ENCODE measurements at places on chromosomes 13 and 19.

- no peak for DNase-seq
Measured at GRCh38 chr19:7480222-7480969, 8.4 kb downstream of the PEX11G start.

GRCh38 chr13:75432045-75432444, 49.9 kb downstream of the TBC1D4 start:
- DNase-seq, result no peak

DNA sequence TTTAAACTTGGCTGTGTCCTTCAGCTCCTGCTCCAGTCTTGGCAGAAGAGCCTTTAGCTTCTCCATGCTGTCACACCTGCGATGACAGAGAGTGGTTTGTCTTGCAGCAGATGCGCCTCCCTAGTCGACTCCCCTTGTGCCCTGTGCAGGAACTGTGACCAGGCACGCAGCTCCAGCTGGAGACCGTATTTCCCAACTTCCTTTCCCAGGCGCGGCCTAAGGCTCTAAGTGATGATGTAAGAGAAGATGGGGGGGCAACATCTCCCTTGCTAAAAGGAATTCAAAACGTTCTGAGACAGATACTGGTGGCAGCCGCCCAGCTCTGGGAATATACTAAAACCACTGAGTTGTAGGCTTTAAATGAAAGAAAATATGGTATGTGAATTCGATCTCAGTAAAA, 16.3 kb downstream of the DCUN1D2 start:
- no peak for DNase-seq

GRCh38 chr13:30119476-30119875, 187.9 kb downstream of the KATNAL1 start:
- DNase-seq, result no peak

DNA sequence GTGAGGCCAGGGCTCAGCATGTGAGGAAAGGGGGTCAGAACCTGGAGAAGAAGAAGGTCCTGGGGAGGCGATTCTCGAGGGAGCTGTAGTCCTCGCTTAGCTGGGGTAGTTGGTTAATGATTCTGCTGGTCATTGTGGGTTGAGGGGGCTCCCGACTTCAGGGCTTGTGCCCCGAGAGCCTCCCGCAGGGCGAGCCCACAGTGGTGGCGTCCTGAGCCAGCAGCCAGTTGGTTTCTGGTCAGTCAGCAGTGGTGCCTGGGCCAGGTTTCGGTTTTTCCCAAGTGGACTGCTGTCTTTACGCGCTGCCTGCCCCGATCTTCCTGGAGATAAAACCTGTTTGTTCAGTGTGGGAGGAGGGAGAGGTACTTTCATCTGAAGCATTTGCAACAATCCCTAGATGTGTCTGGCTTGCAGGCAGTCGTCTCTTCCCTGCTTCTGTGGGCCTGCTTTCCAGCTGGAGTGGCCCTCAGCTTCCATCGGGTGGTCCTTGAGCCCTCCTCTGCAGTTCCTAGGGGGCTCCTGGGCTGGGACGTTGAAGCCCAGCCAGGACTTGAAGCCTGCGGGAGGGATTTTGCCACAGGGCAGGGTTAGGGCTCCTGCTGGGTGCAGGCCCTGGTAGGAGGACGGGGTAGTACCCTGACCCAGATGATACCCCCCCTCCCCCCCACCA, 3.2 kb downstream of the PTBP1 start:
- no peak for DNase-seq
